Fibroblast of the conjunctiva (primary cell): ENCODE measurements at places on chromosomes 16 and 17.
A peak's percentile ranks its signal among the peaks of the same experiment; 100 is the strongest.

DNA sequence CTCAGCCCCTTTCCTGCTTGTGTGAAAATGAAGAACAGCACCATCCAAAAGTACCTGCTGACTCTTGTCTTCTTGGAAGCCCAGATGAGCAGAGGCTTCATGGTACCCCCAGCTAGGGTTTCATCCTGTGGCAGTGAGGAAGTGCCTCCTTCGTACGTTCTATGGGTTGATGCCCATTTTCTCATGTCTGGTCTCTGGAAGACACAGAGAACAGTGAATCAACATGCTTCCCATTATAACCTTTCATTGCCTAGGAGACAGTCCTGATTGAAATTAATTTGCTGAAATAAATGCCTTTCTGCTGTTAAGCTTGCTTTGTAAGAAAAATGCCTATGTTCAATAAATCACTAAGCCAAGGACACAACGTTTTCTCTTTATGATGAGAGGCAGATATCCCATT is 36.5 kb downstream of the RCVRN start:
- no peak for DNase-seq

GRCh38 chr16:87074641-87075318 is 242.4 kb downstream of the C16orf95 start:
- no peak for DNase-seq

GRCh38 chr17:47720754-47721533 is 12.1 kb upstream of the TBX21 start:
- no peak for DNase-seq

GRCh38 chr17:48016112-48016511 is 21.5 kb downstream of the COPZ2 start:
- no peak for DNase-seq

GRCh38 chr16:85314512-85314971 is 202.3 kb upstream of the CIBAR2 start:
- DNase-seq, result no peak

DNA sequence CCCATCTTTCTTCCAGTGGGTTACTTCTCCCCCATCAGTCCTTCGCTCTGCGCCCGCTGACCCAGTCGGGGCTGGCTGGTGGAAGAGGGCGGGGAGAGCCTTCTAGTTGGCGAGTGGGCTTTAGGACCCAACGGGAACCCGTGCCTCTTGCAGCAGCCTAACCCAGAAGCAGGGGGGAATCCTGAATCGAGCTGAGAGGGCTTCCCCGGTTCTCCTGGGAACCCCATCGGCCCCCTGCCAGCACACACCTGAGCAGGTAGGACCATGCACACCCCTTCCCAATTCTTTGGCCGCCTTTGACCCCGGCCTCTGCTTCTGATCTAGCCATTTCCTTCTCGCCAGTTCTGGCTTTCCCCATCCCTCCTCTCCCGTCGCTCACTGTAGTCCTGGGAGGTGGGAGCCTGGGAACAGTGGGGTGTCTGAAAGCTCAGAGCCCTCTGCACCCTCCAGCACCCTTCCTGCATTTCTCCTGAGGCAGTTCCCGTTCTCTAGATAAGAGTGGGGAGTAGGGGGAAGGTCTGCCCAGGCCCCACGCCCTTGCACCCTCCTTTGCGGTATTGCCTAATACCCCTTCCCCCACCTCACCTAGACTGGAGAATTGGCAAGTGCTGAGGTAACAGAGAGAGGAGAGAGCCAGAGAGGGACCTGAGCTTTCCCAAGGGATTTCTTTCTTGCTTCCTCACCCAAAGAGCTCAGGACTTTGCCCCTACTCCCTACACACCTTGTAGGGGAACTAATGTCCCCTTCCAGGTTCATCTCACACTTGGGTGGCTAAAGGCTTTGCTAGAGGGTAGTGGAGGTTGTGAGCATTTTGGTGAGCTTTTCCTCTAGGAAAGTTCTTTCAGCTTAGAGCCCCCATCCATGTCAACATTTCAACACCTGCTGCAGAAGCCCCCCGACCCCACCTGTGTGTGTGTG is at the start of gene RARA:
Gene RARA, plus strand, starts transcription at position 150 of the 918 bp plus-strand sequence. CDS start 22,039 bp downstream, outside the sequence.
- DNase-seq, result no peak

- DNase-seq, result no peak
Measured at GRCh38 chr16:25855063-25855462, 163.3 kb downstream of the HS3ST4 start.

DNA sequence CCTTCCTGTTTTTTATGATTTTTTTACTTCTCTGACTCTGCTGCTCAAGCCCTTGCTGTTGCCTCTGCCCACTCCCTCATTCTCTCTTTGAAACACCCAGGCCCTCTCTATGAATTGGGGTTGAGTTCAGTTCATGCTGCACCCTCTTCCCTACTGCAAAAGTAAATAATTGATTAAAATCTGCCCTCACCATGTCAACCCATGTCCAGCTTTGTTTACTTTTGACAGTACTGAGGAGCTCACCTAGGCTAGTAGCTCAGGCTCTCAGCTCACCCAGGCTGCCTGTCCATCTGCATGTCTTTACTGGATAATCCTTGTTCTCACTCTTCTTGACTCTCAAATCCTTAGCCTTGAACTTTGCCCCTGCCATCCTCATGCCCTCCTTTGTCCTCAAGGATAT is 95.2 kb downstream of the SPACA3 start:
- no peak for DNase-seq

- DNase-seq, result no peak
Measured at GRCh38 chr17:59186850-59187249, 23.0 kb upstream of the SMG8 start.

DNA sequence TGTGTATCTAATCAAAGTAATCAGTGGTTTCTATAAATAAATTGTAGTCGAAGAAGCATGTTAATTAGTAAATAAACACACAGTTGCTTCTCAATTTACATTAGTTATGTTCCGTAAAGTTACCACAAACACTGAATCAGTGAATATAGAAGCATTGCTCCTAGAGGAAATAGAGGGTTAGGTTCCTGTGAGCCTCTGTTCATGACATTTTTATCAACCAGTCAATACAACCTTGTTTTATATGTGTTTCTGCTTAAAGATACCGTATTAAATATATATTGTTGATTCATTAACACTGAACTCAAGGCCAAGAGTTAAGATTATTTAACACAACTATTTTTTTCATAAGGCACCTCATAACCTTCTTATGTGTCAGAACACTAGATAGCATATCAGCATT is 134.3 kb downstream of the PPM1E start:
- no peak for DNase-seq

DNA sequence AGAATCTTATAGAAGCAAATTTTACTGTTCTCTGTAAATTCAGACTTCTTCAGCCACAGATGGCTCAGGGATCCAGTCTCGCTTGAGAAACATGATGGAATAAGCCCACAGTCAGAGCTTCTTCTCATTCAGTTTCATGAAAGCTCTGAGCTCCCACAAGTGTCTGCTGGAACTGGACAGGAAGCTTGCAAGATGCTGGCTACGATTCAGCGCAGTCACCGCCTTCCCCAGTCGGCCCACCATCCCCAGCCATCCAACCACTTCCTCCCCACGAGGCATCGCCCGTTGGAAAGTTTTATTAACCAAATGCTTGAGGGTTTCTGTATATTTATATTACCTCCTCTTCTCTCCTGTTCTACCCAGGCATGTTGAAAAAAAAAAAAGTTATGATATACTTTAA is 171.7 kb downstream of the ZFHX3 start:
- DNase-seq, result peak; percentile 47

DNA sequence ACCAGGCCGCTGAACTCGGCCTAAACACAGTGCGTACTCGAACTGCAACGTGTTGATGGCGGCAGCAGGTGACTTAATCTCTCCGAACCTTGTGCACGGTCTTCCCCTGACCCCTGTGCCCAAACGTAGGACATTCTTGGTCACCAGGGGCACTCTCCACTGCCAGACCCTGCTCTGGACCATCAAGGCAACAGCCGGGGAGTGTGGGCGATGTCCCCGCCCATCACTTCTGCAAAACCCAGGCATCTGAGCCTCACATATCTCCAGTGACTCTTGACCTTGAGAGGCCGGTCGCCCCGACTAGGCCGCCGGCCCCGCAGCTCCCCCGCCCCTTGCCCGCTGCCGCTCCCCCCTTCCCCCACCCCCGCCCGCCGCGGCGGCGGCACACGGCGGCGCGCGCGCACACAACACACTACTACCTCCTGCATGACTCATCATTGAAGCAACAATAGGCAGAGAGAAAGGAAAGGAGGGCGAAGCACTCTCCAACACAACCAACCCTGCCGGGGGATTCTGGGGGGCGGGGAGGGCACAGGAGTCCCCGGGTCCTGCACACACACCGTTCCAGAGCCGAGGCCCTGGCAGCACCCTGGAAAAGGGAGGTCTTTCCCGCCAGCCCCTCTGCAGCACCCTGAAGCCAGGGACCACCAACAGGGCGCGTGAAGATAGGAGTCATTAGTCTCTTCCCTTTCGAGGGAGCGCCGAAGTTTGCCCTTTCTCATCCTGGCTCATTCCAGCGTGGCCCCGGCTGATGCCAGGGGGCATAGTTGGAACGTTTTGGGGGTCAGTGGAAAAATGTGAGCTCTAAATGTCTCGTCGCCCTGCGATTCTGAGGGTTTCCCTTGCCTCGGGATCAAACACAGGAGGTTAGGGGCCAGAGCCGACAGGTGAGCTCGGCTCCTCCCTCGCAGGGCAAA is 1.9 kb downstream of the MNT start:
- DNase-seq, result no peak

DNA sequence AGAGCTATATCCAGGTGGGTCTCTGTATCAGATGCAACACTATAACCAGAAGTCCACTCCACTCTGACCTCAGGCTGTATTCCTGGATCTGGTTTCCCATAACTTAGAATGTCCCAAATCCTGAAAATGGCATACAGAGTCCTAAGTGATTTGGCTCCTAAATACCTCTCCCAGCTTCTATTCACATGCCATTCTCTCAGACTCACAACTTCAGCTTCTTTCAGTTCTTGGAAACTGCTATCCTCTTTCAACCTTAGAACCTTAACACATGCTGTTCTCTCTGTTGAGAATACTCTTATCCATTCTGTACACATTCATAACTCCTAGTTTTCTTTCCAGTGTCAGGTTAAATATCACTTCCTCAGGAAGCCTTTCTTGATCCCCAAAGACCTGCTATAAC is 132.0 kb downstream of the BRIP1 start:
- DNase-seq, result no peak

GRCh38 chr17:35553310-35553709 is 7.3 kb downstream of the SLFN14 start:
- no peak for DNase-seq

- no peak for DNase-seq
Measured at GRCh38 chr17:79630821-79631639, 20.2 kb upstream of the RBFOX3 start.

DNA sequence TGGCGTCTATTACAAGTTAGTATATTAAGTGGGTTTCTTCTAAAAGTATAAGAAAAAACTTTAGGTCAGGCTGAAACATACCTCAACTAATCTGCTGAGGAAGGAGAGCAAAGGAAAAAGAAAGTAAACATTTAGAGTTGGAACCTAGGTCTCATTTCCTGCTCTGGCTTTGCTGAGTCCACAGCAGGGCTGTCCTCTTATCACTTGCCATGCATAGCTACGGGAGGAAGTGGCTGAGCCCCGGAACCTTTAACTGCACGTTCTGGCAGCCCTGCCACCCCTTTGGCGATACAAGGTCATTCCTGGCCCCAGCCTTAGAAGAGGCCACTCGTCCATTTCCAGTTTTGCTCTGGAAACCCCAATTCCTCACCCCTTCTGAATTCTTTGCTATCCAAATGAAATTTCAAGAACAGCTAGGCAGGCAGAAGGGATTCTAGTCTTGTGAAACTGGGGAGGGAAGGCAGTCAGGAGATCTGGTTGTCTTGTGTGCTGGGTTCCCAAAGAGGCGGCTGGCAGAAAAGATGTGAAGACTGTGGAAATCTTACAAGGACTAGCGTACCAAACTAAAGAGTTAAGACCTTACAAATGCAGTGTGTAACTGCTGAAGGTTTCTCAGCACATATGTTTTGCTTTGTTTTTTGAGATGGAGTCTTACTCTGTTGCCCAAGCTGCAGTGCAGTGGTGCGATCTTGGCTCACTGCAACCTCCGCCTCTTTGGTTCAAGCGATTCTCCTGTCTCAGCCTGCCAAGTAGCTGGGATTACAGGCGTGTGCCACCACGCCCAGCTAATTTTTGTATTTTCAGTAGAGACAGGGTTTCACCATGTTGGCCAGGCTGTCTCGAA is 19.1 kb downstream of the WIPI1 start:
- no peak for DNase-seq

DNA sequence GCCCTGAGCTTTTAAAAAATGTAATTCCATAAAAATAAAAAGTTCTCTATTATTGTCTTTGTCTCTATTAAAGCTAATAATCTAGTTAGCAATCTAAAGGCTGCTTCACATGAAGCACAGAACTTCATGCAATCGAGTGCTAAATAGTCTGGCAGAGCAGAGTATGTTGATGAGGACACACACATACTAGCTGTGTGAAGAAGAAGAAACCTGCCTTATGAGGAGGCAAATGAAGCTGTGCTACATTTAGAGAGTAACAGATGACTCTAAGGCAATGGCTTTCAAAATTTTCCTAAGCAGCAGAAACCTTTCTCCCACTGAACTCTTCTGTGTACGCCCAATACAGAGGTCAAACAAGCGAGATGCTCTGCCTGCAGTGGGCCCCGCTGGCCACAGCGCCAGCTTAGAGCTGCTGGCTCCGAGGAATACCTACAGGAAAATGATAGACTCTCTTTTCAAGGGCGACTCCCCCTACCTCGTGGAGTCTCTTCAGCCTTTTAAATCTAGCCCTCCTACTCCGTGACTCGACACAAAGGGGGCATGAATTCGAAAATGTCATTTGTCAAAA is 39.2 kb downstream of the GNA13 start:
- no peak for DNase-seq

DNA sequence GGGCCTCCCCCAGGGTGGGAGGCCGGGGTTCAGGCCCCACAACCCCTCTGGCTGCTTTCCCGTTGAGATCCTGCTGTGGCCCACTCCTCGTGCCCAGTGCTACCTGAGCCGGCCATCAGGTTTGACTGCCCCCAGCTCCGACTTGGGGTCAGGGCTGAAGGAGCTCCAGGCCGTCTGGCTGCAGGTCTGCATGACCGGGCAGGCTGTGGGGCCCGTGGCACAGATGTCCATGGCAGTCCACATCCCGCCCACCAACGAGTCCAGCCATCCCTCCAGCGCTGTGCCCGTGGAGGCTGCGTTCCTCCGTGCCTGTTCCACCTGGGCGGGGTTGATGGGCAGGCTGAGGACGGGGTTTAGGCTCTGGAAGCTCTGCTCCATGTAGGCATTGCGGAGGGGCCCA is 362.2 kb downstream of the XYLT1 start:
- no peak for DNase-seq

DNA sequence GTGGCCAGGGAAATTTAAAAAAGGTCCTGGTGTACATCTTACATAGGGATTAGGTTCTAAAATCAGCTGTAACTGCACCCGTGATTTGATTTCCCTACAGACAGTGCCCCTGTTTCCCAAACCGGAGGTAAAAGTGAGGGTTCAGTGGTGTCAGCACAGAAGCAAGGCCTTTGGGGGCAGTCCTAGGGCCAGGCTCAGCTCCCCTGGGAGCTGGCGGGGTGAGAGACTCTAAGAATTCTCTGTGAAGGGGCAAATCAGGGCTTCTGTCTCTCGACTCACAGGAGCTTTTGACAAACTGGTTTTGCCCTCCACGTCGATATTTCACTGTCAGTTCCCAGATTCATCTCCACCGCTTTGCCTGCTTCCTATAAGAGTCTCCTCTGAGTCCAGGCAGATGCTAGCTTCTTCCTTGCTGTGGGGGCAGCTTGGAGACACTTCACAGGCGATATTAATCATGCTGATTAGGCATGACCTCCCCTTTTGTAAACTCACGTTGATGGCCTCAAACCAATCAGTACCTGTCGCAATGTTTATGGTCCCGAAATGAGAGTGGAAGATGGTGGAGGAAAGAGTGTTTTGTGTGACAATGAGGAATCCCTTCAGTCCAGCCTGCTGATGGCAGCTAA is 234.2 kb upstream of the TOX3 start:
- DNase-seq, result no peak

- DNase-seq, result no peak
Measured at GRCh38 chr17:70206361-70207010, 37.2 kb downstream of the KCNJ2 start.

- DNase-seq, result no peak
Measured at GRCh38 chr16:66525396-66526180, 24.3 kb downstream of the TK2 start.
